ENCODE measurements at places on chromosomes 2 and 18.

DNA sequence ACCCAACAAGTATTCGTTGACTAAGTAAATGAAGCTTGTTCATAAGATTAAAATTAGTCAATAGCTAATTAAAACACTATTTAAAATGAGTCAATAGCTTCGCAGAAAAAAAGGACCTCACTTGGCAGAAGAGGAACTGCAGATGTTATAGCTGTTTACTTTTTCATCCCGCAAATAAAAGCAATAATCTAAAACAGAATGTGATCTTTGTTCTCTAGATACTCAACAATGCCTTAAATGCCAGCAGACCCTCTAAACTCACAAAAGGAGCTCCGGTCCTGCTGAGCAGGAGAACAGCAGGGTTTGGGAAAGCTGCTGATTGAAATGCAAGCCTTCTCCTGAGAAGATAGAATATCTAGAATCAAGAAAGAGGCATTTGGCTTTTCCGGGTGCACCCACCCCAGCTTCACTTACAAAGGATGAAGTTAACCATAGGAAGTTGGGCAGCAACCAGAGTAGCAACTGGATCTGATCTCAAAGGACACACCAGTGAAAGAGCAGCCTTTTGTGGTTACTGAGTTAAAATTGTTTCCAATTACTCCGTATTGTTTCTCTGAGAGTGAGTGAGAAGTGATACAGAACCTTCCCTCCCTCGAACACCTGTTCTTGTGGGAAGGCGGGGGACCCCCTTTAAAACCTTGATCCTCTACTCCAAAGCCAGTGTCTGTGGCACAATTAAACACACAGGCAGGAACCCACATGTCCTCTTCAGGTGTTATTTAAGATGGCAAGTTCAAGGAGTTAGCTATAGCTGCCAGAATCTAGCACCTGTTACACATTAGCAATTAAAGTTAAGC, 6.8 kb downstream of the CCBE1 start:
- DNase-seq = no peak

GRCh38 chr2:157932480-157933159, 56.5 kb upstream of the ACVR1 start:
- DNase-seq = peak; percentile 59

DNA sequence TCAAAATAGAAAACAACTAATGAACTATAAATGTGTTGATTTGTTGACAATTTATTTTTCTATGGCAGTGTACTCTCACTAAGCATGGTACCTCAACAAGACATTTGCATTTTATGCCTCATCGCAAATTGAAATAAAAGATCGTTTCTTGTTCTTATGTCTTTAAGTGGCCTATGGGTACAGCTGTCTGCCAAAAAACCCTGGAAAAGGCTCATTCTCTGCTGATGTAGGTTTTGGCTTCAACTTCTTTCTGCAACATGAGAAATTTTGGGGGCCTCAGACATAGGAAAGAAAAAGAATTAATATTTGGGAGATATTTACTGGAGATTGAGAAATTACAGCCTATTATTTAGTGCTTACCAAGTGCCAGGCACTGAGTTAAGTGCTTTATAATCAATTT, 205.1 kb upstream of the DPP10 start:
- DNase-seq = no peak

DNA sequence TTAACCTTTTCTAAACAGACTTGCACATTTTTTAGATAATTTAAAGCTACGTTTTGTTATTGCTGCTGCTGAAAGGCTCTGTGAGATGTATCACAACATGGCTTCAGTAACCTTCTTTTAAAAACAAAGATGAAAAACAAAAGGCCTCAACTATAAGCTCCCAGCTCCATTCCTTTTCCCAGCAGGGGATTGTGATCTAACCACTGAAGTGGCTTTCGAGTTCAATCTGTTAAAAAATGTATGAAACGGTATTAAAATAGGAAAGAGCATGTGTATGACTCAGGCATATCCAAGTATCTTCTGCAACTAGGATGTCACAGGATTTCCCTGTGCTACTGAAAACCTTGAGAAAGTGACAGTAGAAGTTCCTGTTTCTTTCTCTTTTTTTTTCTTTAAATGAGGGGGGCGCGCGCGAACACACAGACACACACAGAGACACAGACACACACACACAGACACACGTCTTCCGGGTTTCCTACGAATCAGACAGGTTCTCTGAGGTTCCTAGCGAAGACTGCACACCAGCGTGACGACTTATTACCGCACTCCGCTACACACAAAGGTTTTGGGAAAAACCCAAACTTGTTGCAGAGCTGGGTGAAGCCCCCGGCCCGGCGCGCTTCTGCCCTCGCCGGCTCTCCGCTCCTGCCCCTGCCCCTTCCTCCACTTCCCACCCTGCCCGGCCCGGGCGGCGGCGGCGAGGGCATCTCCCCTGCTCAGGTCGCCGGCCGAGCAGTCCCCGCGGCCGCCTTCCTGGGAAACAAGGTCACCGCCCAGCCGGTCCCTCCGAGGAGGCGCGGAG, 86.8 kb downstream of the RBMS1 start:
- DNase-seq = peak; percentile 78

DNA sequence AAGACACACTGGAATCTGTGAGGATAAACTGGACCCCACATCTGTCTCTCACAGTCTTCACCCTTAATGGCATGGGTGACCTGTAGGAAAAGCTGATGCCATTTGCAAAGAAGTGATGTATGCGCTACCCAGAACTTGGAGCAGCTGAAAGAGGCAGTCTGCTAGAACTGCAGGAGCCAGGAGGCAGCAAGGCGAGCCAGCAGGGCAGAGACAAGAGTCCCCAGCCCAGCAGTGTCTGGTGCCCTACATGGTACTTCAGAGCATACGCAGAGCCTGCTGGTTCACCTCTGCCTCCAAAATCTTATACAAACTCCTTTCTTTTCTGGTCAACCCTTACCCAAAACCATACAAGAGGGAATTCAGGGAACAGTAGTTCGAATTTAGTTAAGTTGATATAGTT, 683.1 kb upstream of the RAB6C start:
- DNase-seq = no peak

- no peak for DNase-seq
Observed at GRCh38 chr18:32328379-32328778, 138.5 kb downstream of the MEP1B start.

DNA sequence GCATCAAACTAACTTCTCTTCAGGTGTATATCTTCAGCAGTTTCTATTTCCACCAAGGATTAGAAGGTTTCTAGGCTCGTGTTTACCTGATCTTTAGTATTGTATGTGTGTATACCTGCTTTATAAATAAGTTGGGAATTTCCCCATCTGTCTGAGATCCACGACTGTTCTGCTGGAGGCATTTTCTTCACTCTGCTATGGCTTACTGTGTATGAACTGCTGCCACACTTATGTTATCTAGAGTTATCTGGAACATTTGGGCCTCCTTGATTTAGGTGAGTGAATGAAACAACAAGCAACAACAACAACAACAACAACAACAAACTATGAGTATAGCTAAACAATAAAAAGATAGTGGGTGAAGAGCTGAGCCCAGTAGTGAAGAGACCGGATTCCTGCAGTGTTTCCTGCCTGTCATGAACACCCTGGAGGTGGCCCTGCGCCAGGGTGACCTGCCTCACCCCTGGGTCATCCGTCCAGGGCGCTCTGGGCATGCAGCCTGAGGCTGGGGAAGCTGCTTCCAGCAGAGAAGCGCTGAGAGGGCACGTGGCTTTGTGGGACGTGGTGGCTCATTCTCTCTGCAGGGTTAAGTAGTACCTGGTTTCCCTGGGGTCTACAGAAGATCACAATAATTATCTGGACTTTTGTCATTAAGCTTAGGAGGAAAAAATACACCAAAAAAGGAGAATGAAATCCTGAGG, 56.1 kb upstream of the GATA6 start:
- DNase-seq = peak; percentile 38

GRCh38 chr2:148044322-148044721, 23.4 kb downstream of the MBD5 start:
- DNase-seq = no peak

DNA sequence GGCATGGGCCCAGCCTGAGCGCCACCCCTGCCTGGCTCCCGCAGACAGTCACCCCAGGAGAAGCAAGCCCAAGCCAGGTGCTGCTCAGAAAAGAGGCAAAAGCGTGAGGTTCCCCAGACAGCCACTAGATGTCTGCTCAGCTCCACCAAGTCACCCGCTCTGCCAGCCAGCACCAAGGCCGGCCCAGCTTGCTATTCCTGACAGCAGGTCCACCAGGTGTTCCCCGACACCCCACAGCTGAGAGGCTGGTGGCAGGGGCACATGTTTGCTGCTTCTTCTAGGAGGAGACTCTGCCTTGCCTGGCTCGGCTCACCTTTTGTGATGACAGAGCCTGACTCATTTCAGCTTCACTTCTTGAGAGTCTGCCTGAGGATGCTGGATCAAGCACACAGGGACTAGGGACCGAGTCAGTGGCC, 206.7 kb downstream of the MGAT5 start:
- peak; percentile 91 for DNase-seq

- no peak for DNase-seq
Observed at GRCh38 chr18:68909579-68909978, 111.7 kb downstream of the CCDC102B start.

All from islet precursor cell (in vitro differentiated cells).